ENCODE measurements at places on chromosomes 7 and 10.

DNA sequence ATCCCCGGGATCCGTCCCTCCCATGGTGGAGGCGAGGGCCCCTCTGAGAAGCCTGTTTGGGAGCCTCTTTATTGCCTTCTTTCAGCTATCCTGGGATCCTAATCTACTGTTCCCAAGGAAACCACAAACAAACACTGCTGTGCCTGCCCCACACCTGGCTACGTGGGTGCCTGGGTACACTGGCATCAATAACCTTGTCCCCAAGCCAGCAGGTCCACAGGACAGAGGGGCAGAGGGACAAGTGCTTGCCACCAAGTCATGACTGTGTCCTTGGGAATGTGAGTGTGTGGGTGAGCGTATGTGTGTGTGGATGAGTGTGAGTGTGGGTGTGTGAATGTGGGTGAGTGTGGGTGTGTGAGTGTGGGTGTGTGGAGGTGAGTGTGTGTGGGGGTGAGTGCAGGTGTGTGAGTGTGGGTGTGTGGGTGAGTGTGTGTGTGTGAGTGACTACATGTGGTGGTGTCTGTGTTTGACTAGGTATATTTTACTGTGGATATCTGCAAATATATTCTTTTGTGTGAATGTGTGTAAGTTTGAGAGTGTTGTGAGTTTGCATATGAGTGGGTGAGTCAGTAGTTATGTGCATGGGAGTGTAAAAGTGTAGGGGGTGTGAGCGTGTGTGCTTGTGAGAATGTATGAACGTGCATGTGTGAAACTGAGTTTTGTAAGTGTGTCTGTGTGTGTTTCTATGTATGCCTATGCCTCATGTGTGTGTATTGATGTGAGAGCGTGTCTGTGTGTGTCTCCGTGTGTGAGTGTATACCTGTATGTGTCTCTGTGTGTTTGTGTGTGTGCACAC, 96.1 kb downstream of the TNS3 start:
- no peak for DNase-seq

GRCh38 chr7:96328016-96328415, 6.1 kb upstream of the SLC25A13 start:
- DNase-seq = no peak

DNA sequence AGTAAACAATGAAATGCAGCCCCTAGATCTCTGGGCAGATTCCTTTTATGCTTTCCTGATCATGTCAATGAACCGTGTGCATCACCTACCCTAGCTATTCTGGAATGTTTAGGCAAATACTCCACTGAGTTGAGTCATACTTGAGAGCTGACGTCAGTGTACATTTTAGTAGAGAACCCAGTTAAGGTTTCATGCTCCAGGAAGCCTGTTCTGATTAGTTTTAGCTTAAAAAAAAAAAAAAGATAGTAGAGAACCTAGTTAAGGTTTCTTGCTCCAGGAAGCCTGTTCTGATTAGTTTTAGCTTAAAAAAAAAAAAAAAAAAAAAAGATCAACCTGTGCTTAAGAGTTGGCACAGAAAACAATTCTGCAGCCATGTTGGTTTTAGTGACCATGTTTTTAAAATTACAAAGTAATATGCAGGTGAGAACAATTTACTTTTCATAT, 3.7 kb upstream of the MCU start:
- DNase-seq = no peak

GRCh38 chr10:28906011-28906411, 228.7 kb downstream of the BAMBI start:
- DNase-seq = peak; percentile 61

DNA sequence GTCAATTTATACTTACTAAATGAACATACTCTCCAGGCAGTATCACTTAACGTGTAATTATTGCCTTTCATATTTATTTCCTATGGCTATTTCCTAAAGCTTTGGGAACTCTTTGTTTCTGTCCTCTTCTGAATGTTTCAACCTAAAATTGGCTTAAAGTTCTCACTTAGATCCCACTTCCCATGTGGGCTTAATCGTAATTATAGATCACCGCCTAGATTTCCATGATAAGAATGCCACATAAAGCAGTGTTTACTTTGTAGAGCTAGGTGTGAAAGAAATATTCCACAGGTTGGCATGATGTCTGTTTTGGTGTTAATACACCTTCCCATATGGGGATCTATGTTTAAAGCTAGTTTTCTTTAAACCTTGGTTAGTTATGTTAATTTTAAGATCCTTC, 1.5 kb downstream of the HDAC9 start:
- DNase-seq = no peak

GRCh38 chr7:77420986-77421672, 5.0 kb upstream of the GSAP start:
- no peak for DNase-seq

- no peak for DNase-seq
These were observed 29.6 kb upstream of the SUN1 start for GRCh38 chr7:802500-803242.

DNA sequence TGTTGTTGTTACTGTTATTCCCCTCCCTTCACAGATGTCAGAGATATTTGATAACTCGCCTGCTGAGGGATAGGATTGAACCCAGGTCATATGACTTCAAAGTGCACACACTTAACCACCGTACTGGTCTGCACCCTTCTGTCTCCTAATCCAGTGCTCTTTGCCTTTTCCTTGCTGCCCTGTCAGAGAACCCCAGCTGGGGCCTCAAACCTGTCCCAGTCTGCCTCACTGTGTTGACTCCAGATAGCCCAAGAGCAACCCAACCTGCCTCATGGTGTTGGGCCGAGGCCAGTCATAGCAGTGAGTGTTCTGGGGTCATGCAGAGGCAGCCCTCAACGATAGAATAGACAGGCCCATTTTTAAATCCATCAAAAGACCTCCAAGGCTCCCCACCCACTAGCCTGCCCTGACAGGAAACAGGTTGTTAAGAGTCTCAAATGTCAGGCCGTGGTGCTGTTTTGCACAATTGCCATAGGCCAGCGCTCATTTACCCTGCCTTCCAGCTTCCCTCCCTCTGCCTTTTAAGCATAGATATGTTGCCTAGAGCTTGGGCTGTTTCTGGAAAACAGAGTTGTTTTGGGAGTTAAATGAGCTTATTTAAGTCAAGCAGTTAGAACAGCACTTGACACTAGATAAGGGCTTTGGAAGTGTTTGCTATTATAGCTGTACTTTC, 37.0 kb upstream of the PDCD4 start:
- DNase-seq = no peak

DNA sequence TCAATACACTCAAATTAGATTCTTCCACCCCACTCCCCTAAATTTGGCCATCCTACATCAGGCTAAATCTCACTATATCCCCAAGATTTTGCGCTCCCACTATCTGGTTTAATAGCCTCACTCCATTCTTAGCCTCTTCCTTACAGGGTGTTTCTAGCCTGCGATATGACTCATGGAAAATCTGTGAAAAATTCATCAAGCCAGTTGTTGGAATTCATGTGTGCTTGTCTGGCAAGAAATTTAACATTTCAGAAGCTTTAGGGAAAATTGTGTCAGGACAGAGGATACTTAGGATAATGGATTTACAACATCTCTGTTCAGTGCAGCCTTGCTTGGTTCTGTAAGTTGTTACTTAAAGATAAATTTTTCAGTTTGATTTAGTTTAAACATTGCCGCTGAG, 1249.9 kb upstream of the AUTS2 start:
- no peak for DNase-seq

DNA sequence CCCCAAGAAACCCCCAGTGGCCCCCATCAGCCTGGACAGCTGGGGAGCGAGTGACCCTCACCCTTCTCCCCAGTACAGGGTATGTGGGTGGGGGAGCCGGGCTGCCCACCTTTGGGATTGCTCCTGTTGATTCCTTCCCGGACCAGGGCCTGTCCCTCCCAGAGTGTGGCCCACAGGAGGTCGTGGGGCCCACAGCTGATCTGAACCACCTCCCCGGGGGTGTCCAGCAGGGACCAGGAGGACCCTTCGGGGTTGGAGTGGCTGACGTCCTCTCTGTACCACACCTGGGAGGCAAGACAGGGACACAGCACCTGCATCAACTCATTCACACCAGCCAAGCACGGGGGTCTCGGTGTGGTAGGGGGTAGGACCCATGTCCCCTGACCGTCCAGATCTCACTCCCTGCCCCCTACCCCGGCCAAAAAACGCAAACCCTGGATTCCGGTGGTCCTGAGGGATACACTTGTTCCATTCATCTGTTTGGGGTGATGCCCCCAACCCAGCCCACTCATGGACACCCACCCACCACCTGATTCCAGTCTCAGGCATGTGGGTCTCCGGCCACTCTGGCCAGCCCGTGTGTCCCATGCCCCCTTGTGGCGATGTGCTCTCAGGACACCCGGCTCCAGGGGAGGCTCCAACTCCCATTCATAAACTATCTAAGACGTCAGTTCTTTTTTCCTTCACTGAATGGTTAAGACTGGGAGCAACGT, 10.9 kb downstream of the TECPR1 start:
- peak; percentile 63 for DNase-seq

DNA sequence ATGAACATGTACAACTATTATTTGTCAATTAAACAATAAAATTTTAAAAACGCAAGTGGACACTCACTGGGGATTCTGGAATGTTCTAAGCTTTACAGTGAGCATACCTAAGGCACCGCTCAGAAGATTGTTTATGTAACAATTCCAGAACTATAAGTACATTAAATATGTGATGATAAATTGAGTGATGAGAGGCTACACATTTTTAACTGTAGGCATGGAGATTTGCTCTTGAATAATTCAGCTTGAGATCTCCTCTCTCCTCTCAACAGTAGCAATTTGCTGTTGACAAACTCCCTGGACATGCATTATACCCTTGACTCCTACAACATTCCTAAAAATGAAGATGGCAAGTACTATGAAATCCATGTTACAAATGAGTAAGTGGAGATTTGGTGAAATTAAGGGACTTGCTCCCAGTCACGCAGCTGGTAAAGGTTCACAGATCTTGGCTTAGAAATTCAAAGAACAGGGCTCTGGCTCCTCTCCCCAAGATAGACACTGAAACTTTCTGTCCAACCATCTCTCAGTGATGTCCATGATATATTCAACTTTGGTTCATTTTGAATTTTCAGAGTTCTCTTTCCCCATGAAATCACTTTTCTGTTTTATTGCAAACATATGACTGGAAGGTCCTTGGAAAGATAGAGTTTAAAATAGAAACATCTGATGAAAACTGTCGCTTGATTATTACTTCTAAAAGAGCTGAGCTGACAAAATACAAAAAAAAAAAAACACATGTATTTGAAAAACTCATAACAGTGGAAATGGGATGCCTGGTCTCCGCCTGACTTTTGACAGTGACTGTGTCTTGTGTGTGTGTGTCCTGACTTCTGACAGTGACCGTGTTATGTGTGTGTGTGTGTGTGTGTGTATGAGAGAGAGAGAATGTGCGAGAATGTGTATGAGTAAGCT, 488.3 kb downstream of the TNS3 start:
- no peak for DNase-seq

All from BE2C (cell line).